Astrocyte (in vitro differentiated cells and primary cell): ENCODE measurements at places on chromosomes 1 and 21. TPM values are rescaled to one million over a fixed set of nuclear protein-coding genes. Genes with fewer than 3 reads are reported as not detected.

GRCh38 chr1:184418652-184419349 lies 32.0 kb downstream of the C1orf21 start:
- DNase-seq, result no peak

DNA sequence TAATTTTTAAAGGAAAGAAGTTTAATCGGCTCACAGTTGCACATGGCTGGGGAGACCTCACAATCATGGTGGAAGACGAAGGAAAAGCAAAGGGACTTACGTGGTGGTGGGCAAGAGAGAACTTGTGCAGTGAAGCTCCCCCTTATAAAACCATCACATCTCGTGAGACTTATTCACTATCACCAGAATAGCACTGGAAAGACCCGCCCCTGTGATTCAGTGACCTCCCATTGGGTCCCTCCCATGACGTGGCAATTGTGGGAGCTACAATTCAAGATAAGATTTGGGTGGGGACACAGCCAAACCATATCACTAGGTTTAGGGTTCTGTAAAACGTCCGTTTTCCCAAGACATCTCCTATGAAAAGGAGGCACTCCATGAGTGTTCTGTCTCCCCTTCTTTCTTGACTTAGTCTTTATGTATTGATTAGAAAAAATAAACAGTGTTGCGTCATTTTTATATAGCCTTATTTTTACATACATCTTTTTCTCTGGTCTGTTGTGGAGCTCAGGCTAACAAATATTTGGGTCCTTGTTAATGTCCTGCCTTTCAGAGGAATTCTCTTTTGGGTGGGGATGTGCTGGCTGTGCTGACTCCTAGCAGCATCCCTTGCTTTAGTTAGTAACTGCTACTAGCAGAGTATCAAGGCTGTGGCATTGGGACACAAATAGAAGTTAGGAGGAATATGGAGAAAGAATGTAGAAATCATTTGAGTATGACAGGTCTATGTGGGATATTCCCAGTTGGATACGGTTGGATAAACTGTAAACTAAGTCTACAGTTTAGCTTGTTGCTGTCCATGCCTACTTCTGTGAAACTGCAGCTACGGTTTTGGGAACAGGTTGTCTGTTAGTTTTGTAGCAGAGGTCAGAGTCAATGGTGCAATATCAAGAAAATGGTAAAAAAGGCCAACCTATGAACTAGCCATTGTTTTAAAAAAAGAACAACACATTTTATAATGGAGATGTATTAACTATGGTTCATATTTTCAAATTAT lies 23.5 kb downstream of the BACH1 start:
- no peak for DNase-seq

DNA sequence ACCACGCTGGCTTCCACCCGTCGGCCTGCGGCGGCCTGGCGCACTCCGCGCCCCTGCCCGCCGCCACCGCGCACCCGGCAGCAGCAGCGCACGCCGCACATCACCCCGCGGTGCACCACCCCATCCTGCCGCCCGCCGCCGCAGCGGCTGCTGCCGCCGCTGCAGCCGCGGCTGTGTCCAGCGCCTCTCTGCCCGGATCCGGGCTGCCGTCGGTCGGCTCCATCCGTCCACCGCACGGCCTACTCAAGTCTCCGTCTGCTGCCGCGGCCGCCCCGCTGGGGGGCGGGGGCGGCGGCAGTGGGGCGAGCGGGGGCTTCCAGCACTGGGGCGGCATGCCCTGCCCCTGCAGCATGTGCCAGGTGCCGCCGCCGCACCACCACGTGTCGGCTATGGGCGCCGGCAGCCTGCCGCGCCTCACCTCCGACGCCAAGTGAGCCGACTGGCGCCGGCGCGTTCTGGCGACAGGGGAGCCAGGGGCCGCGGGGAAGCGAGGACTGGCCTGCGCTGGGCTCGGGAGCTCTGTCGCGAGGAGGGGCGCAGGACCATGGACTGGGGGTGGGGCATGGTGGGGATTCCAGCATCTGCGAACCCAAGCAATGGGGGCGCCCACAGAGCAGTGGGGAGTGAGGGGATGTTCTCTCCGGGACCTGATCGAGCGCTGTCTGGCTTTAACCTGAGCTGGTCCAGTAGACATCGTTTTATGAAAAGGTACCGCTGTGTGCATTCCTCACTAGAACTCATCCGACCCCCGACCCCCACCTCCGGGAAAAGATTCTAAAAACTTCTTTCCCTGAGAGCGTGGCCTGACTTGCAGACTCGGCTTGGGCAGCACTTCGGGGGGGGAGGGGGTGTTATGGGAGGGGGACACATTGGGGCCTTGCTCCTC lies 1.9 kb downstream of the OLIG2 start:
- no peak for DNase-seq

The ELAPOR1 gene
- 1.2 and 1.7 TPM in 2 replicates for total RNA-seq

The PGLYRP3 gene
- not detected in 2 replicates for total RNA-seq
